ENCODE measurements at places on chromosomes 1 and 21. TPM values are rescaled to one million over a fixed set of nuclear protein-coding genes. Genes with fewer than 3 reads are reported as not detected.

GJA9 gene
- total RNA-seq, result not detected

DNA sequence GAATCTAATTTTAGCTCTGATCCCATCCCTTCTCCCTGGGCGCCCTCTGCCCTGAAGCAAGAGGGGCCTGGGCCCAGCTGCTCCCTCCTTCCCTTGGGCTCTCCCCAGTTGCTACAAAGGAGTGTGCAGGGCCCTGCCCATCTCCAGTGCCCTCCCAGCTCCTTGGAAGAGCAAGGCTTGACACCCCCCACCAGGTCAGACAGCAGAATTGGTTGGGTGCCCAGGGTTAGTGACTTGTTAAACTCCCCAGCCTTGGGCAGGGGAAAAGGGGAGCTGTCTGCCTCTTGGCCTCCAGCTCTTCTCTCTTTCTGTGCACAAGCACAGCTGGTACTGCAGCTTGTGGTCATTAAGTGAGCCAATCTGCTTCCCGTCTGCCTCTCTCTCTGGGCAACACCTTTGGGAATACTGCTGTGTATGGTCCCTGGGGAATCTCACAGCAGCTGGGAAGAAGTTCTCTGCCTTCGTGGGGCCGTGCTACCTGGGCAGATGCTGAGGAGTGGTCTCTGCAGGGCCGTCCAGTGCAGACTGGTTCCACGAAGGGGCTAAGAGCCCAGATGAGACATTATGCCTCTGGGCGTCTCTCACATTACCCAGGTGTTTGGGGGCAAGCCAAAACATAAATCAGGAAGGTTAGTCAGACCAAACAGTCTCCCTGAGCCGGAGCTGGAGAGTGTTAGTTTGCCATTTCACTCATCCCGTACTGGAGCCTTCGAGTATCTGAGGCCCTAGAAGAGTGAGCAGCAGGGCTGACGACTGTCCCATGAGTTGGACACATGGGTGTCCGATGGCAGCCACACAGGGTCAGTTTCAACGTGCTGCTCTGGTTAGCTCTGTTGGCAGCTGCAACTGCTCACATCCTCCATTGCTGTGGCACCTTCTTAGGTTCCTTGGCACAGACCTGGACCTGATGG, 37.3 kb downstream of the TMEM53 start:
- no peak for DNase-seq

DNA sequence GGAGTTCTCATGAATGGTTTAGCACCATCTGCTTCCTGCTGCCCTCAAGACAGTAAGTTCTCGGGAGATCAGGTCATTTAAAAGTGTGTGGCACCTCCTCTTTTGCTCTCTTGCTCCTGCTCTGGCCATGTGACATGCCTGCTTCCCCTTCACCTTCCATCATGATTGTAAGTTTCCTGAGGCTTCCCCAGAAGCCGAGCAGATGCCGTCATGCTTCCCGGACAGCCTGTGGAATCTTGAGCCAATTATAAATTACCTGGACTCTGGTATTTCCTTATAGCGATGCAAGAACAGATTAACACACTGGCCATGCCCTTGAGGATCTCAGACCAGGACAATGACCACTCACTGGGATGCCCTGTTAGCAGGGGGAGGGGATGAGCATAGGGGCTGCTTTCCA, 212.3 kb downstream of the MATN1 start:
- DNase-seq, result no peak

TGFB2 gene
- total RNA-seq, result 28.1 TPM

RHD gene
- total RNA-seq, result 0.64 TPM

DNA sequence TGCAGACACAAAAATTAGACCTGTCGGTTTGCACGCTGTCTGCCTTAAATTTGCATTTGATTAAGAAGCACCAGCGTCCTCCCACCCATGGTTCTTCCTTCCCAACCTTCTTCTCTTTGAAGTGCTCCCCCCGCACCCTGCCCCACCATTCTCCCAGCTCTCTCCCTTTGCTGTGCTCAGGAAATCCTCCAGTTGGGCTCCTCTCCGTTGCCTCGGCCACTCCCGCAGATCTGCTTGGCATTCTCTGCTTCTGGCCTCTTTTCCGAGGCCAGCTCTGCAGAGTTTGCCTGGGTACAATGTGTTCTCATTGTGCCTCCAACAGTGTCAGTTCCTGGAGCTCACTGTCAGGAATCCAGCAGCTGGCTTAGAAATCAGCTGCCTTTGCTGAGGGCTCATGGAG, 126.1 kb downstream of the NAV1 start:
- DNase-seq, result no peak

GRCh38 chr1:146035048-146035423, 13.5 kb upstream of the HJV start:
- no peak for DNase-seq

- DNase-seq, result no peak
Measured at GRCh38 chr21:41983229-41983628, 26.9 kb downstream of the ZBTB21 start.

DNA sequence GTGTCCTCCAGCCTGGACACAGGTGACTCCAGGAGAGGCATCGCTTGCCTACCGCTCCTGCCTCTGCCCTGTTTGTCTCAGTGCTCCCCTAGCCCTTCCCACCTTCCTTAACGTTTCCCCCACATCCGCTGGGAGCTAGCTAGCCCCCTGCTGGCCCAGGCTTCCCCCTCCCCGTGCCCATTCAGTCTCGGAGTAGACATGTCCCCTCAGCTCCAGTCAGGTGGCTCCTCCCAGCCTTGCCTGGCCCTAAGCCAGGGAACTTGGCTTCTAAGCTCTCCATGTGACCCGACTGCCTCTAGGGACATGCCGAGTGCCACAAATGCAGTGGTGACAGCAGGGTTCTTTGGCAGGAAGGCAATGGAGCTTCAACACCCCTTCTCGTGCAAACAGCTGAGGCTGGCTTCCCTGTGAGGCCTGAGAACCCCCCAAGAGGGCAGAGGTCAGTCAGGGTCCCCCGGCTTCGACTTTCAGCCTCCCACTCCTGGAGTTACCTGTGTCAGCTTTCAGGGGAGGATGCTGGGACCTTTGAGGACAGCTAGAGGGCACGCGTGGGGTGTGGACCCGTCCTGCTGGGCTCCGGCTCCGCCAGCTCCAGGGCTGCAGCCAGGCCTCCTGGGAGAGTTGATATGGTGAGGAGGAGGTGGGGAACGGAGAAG, 16.2 kb downstream of the DRAXIN start:
- peak; percentile 55 for DNase-seq

- DNase-seq, result no peak
Measured at GRCh38 chr1:41387667-41388091, 26.4 kb downstream of the FOXO6 start.

- DNase-seq, result no peak
Measured at GRCh38 chr1:181359012-181359411, 124.3 kb upstream of the CACNA1E start.

DNA sequence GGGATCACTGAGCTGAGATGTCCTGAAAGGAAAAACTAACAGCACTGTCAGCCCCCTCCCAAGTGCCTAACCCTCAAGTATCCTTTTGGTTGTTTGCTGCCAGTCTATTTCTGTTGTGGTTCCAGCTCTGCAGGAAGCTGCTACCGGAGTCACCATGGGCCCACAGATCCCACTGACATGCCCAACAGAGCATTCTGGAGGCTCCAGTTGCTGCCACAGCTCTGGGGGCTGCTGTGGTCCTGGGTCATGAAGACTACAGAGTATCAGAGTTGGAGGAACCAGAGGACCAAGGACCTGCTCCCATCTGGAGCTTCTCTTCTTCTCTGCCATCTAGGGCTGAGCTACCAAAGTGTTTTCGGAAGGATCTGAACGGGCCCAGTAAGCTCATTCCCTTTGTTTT, 910 bp downstream of the LCE3A start:
- DNase-seq, result no peak

Data from cerebellum (tissue), 4 donors.